ENCODE measurements at places on chromosomes 2 and 18.

- no peak for DNase-seq
These were observed 8.6 kb downstream of the ALPI start for GRCh38 chr2:232464544-232464885.

GRCh38 chr2:221467610-221468009 is 104.5 kb downstream of the EPHA4 start:
- DNase-seq: no peak

DNA sequence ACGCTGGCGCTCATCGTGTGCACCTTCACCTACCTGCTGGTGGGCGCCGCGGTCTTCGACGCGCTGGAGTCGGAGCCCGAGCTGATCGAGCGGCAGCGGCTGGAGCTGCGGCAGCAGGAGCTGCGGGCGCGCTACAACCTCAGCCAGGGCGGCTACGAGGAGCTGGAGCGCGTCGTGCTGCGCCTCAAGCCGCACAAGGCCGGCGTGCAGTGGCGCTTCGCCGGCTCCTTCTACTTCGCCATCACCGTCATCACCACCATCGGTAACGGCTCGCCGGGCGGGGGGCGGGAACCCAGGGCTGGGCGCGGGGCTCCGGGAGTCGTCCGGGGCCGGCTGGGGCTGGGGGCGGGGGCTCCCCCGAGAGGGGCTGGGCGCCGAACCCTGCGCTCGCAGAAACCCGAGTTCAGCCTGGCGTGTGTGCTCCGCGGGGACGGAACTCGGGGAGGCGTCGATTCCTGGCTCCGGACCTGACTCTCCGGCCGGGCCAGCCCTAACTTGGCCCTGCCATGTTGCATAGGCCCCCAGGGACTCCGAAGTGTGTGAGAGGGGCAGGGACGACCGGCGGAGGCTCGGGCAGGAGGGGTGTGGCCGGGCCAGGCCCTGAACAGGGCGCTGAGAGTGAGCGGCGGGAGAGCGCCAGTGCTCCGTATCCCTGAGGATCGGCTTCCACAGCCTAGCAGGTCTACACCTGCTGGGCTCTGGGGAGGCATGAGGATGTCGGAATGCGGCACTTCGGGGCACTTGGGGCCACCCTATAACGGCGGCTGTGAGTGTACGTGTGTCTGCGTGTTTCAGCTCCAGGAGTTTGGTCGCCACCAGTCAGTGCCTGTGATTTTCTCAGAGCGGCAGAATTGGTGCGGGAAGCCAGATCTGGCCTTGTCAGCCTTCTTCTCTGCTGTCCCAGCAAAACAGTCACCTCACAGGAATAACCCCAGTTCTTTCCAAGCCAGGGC is 651 bp downstream of the KCNK3 start:
- no peak for DNase-seq

GRCh38 chr2:173884025-173884802 is 81.0 kb downstream of the SP3 start:
- DNase-seq: peak; percentile 9

DNA sequence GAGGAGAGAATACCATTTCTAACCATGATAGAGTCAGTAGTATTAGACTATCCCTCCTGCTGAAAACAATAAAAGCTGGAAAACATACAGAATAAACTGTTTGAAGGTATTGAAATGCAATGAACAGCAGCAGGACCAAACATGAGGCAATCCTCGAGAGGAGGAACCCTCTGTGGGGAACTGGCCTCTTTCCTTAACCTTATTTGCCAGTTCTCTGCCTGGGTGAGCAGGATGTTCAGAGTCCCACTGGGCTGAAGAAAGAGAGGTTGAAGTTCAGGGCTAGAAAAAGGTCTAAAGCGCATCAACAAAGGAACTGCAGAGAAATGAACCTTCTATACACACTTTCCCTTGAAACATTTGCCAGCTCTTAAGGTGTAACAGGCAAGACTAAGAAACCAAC is 79.8 kb upstream of the FHL2 start:
- no peak for DNase-seq

GRCh38 chr2:112032224-112032586 is 22.9 kb upstream of the TMEM87B start:
- no peak for DNase-seq

DNA sequence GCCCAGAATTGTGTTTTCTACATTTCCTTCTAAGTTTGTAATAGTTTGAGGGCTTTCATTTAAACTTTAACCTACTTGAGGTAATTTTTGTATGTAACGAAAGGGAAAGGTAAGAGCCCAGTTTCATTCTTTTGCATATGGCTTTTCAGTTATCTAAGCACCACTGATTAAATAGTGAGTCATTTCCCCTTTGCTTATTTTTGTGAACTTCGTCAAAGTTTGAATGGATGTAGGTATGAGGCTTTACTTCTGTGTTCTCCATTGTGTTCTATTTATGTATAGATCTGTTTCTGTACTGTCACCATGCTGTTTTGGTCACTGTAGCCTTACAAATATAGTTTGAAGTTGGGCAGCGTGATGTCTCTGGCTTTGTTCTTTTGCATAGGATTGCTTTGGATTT is 944.8 kb upstream of the CNTNAP5 start:
- no peak for DNase-seq

DNA sequence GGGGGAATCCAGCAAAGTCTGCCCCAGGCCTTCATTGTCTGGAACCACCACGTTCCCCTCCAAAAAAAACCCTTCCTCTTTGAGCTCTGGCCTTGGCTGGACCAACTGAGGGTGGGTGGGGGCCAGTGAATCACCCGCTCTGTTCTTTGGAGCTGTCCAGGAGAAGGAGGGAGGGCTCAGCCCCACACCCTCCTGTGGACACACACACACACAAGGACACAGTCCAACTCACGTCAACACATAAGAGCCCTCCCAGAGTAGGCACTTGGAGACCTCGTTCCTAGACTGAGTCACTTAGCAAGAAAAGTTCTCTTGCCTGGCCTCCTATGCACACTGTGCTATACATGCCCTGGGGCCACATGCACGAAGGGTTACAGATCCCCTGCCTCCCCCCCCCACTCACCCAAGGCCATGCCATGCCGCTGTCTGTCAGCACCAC is 1.2 kb upstream of the TNS1 start:
- DNase-seq: no peak

GRCh38 chr2:190663839-190664238 is 15.0 kb downstream of the NAB1 start:
- no peak for DNase-seq

DNA sequence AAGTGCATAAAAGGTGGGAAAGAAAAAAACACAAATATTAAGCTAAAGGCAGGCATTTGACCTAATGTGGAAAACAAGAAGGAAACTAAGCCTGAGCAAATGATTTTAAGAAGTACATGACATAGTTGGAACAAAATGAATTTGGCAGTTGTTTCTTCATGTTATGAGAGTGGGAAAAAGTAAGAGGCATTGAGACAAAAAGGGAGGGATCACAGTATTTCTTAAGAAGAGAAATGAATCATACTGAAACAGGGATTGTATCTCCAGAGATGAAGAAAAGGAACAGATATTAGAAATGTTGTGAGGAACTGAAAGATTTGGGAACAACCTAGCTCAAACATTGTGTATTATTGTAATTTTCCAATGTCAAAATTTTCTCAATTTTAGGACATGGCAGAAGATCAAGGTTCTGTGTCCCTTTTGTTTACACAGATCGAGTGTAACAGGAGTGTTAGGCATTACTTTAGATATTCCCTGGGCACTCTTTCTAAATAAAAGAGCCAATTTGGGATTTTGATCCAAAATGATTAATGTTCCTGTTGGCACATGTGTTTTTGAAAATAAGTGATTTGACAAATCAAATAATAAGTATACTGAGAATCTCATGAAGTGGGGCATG is 98.6 kb downstream of the CALCRL start:
- DNase-seq: no peak

DNA sequence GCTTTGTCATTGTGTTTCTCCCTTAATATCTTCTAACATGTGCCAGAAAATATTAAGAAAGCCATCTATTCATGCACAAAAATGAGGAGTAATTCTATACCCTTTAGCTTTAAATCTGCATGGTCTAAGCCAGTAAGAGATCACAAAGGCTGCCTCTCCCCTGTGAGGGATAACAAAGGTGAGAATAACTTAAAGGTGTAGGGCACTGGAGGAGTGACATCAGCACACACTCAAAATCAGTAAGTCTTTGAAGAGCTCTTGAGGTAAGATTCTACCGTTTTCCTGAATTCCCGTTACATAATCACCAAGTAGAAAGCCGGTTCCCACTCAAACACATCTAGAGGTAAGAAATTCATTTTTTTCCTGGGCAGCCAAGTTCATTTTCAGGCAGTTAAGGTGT is 123.9 kb upstream of the SULT1C3 start:
- no peak for DNase-seq

DNA sequence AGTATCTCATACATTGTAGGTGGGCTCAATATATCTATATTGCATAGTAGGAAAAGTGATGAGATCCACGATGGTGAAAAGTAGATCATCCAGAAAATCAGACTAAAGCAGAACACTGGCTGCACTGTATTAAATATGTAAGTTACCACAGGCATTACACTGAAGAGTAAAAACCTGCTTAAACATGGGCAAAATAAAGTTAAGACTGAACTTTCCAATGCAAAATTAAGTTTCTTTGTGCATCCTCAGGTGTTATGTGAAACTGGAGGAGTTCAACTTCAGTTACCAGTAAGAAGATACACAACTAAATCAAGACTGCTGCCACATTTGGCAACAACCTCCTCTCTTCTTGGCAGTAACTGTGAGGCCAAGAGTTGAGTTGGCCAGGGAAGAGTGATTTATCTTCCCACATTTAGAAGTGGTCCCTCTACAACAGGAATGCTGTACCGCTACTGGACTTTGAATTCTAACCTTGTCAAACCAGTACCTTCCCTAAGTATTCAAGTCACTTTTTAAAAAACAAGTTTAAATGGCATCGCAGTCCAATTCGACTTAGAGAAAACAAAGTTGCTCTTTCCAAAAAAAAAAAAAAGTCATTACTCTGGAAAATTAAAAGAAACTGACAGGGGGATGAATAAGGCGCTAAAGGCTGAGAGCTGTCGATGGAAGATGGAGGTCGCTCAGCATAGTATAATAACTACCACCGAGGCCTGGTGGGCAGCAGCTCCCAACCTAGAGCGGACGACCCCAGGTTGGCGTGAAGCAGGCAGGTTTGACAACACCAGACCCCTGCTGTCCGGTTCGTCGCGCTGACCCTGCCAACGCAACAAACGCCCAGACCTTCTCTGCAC is 1.1 kb downstream of the MAP4K3 start:
- peak; percentile 24 for DNase-seq

- DNase-seq: no peak
These were observed 353.9 kb downstream of the PID1 start for GRCh38 chr2:228917220-228917619.

GRCh38 chr2:206031950-206032567 is 53.9 kb downstream of the INO80D start:
- DNase-seq: no peak

DNA sequence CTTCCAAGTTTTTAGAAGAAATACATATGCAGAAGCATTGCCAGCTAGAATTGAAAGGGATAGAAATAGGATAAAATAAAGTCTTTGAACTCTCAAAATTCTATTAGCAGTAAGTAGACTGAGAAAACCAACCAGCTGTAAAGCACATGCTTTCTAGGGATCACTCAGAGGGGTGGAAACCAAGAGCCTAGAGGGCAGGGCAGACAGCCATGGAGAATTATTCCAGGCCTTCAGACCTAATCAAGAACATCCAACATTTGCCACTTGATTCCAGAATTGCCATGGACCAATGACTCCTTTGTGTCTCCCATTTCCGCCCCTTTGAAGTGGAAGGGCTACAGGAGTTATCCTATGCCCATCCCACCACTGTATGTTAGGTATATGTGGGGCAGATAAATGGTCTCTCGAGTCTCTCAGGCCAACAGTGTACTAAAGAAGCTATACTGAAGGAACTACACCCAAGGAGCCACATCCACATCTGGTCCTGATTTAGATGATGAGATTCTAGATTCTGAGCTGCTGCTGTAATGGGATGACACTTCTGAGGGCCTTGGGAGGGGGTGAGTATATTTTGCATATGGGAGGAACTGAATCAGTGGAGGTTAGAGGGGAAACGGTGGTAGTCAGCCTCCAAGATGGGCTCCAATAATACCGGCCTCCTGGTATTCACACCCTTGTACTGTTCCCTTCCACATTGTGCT is 4.0 kb downstream of the FARSB start:
- DNase-seq: no peak

GRCh38 chr2:217404236-217404760 is 544.4 kb upstream of the TNP1 start:
- DNase-seq: no peak

- no peak for DNase-seq
These were observed 27.4 kb upstream of the C2orf69 start for GRCh38 chr2:199883474-199884212.

DNA sequence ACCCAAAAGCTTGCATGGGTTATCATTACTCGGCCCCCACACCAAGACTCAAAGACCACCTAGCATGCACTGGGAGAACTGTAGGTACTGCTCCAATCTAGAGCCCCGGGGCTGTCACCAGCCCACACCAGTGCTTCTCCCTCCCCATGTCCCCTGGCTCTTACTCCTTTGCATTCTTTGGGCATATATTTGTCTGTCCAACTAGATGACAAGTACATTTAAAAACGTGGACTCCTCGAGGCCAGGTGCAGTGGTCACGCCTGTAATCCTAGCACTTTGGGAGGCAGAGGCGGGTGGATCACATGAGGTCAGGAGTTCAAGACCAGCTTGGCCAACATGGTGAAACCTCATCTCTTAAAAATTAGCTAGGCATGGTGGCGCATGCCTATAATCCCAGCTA is 7.8 kb downstream of the AFG3L2 start:
- no peak for DNase-seq

DNA sequence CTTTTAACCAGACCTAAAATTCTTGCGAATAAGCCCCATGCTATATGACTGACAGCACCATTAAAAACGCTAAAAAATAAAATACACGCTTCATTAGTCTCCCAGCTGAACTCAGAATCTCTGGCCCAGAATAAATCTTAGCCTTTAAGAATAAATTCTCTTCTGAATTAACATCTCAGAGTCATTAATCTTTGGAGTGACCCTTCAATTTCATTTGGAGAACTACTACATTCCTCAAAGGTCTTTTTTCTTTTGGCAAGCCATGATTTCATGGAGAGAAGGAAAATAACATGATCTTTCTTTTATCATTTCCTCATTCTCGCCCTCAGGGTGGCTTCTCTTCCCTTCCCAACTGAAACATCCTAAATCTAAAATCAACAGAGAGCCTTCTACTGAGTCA is 259.0 kb downstream of the AFF3 start:
- no peak for DNase-seq

- DNase-seq: no peak
These were observed 50.7 kb downstream of the SFXN5 start for GRCh38 chr2:73020657-73021370.

- no peak for DNase-seq
These were observed 69.5 kb downstream of the EVA1A start for GRCh38 chr2:75491129-75491753.

- no peak for DNase-seq
These were observed 59.4 kb upstream of the RAPH1 start for GRCh38 chr2:203594541-203594940.

GRCh38 chr2:127387655-127388422 is at the start of gene MAP3K2:
Gene MAP3K2, minus strand, starts transcription at chr2:127387975. Its CDS starts 44,846 bp downstream, at chr2:127343129.
- DNase-seq: peak; percentile 78

DNA sequence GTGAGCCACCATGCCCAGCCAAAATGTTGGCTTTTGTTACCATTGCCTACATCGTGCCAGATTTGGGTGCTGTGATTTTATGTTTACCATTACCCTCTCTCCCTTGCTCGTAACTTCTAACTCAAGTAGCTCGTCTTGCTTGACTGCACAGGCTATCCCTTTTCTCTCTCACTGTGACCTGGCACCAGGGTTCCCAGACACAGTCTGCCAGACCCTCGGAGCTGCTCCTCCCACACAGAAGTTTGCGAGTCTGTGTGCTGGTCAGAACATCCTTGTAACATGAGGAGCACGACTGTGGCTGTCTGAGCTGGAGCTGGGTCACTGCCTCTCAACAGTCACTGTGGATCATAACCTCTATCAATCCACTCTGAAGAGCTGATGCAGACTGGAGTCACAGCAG is 152.5 kb upstream of the ACKR3 start:
- DNase-seq: no peak
